ENCODE measurements at places on chromosomes 12 and 14. TPM values are rescaled to one million over a fixed set of nuclear protein-coding genes. Genes with fewer than 3 reads are reported as not detected.

DNA sequence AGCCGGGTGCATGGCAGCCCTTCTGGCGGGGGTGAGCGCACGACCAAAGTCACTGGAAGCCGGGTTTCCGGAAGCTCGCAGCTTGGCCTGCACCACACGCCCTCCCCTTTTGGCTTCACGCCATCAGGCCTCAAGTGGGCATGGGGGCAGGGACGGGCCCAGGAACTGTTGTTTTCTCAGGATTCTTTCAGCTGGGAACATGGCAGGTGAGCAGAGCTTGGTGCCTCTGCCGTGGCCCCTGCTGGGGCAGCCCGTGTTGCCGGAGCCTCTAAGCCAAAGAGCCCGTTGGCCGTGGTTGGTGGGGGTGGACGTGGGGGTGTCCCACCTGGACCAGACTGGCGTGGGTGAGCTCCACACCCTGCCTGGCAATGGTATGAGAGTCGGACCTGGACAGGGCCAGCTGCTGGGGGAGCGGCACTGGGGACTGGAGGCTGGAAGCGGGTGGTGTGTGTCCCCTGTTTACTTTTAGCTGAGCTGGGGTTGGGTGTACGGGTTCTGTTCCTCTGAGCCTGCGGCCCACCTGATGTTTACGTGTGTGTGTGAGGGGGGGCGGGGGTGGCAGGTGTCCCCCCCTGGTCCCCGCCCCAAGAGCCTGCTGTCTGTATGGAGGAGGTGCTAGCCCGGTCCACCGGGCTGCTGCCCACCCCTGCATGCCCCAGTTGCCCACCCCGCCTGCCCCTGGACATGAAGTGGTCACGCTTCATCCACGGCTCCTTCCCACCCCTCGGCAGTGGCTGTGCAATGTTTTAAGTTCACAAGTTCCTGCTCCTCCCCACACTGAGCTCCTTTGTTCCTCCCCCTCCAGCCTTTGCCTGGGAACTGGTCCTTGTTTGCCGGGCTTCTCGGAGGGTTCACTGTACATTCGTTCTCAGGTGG is 28.7 kb upstream of the PLD4 start:
- H3K4me1 ChIP-seq, result no peaks in the 10 kb centered on the region
- DNase-seq, result no peak
- H3K27ac ChIP-seq, result no peak overlapping the region
- peaks cover 10% of the 10 kb centered on the region for H3K36me3 ChIP-seq
- no peak overlapping the region for H3K4me3 ChIP-seq

DNA sequence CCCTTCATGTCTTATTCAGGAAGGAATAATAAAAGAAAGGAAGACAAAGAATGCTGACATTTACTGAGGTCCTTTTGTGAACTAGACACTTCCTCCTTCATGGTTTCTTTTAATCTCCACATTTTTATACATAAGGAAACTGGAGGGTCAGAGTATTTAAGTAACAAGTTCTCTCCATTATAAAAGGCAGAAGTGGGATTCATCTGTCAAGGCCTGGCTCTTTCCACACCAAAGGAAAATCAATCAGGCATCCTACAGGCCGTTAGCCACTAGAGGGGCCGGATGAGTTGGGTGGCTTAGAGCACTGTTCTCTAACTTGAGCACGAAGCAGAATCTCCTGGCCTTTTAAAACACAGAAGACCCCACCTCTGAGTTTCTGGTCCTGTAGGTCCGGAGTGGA is 36.8 kb upstream of the NINJ2 start:
- H3K27ac ChIP-seq, result no peak overlapping the region
- DNase-seq, result no peak
- no peaks in the 10 kb centered on the region for H3K4me1 ChIP-seq
- H3K36me3 ChIP-seq, result no peaks in the 10 kb centered on the region
- H3K27me3 ChIP-seq, result peaks cover 14% of the 10 kb centered on the region

TAS2R9 gene
- not detected for total RNA-seq

PLEKHH1 gene
- under 0.01 TPM for total RNA-seq

HOXC10 gene
- not detected for total RNA-seq

CNTN1 gene
- 0.18 TPM for total RNA-seq

Data from IMR-90 (cell line).